Activated effector memory CD4-positive, alpha-beta T cell treated with Interleukin-2 at 50 U/mL for 16 hours (primary cell): ENCODE measurements at places on chromosomes 2 and 18.
A peak's percentile ranks its signal among the peaks of the same experiment; 100 is the strongest.

- DNase-seq: no peak
These were observed 206.6 kb downstream of the HAUS1 start for GRCh38 chr18:46310675-46311345.

DNA sequence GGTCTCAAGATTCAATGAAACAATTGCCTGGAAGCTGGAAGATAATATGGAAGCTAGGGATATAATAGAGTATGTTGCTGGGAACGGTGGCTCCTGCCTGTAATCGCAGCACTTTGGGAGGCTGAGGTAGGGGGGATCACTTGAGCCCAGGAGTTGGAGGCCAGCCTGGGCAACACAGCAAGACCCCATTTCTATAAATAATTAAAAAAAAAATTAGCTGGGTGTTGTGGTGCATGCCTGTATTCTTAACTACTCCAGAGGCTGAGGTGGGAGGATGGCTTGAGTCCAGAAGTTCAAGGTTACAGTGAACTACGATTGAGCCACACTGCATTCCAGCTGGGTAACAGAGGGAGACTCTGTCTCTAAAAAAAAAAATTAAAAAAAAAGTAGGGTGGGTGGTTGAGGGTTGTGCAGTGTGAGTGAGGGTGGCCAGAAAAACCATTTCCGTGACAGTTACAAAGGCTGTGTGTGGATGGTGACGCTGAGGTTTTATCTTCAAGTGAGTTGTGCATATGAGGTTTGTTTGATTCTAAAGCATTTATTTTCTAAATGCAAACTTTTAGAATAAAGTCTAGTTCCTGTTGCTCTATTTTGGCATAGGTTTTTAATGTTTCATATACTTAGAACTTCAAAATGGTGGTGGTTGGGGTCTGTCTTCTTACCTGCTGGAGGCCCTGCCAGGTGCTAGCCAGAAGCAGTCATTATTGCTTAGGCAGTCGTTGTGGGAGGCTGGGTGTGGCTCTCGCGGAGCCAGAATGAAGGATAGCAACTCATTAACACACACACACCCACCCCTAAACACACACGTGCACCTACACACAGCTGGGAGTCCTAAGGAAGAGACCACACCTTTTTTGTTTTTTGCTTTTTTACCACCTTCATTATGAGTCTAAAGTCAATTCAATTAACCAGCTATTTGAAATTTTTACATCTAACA, 4.7 kb upstream of the IL1R2 start:
- DNase-seq: no peak

GRCh38 chr2:213419980-213420379, 135.7 kb downstream of the SPAG16 start:
- no peak for DNase-seq

DNA sequence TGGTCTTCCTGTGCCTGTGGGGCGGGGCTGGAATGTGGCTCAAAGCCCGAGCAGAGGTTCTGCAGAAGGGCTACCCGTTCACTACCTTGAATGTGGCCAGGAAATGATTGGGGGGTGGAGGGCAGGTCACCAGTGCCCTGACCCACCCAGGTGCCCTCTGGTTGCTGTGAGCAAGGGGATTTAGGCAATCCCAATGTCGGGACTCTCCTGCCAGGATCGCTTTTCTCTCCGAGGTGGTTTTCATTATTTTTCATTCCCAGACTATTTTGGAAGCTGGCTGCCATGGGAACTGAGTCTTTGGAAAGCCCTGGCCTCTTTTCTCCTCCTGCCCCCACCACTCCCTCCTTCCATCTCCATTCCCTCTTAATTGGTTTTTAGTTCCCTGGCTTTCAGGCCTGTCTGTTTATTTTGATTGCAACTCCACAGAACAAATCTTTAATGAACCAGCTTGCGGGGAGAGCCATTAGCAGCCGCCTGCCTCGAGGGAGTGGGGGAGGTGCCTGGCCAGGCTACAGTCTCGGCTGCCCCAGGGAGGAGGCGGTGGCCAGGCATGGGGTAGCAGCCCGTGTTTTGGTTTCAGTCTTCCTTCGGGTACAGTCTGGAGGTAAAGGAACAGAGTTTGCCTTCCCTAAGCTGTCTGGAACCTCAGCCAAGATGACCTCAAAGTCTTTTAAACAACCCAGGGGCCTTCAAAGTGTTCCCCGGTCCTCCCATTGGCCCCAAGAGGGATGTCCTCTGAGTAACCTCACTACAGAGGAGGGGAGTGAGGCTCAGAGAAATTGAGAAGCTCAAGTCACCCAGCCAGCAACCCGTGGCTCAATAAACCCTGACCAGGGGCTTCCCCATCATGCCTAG, 114.4 kb upstream of the HAAO start:
- no peak for DNase-seq

DNA sequence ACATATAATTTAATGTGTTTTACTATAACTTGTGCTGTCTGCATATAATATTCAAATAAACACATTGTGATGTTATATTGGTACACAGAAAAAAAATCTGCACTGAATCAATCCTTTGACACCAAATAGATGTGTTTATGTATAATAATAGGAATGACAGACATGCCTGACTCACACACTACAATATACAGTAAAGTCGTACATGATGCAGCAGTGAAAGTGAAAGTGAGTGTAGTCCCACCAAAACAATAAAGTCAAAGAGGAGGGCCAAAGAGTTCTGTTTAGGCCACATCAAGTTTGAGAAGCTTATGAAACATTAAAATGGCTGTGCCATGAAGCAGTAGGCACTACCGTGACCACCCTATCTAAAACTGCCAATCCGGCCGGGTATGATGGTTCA, 8.2 kb upstream of the RBM44 start:
- no peak for DNase-seq

GRCh38 chr2:126657636-126658318, 1.8 kb downstream of the GYPC start:
- DNase-seq: peak; percentile 72

DNA sequence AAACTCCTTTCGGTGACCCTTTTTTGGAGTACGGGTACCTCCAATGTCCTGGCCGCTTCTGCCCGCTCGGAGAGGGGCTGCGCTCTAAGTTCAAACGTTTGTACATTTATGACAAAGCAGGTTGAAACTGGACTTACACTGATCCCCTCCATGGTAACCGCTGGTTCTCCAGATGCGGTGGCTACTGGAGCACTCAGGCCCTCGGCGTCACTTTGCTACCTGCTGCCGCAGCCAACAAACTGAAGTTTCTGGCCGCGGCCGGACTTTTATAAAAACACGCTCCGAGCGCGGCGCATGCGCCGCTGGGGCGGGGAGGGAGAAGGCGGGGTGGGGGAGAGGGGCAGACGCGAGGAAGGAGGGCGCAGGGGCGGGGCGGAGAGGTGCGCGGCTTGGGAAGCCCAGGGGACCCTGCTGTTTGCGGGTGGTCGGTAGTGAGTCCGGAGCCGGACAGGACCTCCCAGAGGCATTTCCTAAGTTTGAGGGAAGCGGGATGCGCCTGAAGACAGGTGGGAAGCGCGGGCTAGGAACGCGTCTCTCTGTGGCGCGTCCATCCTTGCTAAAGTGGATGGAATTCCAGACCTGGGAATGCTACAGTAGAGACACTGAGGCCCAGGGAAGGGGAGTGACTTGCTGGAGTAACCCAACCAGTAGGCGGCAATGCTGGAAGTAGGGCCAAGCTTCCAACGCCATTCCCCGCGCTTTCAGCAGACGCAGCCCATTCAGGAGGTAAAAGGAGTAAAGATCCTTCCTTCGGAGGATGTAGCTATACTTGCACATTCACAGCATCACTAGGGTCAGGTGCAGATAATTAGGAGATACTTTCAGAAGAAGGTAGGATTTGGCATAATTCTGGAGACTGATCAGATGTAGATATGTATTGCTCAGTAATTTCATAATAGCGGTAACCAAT, at the start of gene CXCR4:
TSS of gene CXCR4 (minus strand) at position 241 of the 910 bp plus-strand sequence. CDS start at position 152, 89 bp downstream.
- DNase-seq: peak; percentile 92

DNA sequence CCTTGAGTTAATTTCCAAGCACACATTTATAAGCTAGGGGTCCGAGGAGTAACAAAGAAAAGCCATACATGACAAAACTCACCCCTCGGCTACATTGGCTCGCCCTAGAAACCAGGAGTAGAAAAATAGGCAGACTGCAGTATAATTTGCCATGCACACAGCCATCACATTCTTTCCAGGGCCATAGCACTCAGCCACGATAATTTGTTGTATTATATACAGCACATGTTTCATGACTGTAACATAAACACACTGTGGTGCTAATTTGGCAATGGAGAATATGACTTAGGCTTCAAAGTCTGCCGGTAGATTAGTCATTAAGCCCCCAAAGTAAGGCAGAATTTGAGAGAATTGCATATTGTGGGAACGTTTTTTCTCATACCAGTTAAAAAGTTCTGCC, 254.9 kb downstream of the ZNF521 start:
- no peak for DNase-seq

- no peak for DNase-seq
These were observed 27.0 kb downstream of the EPB41L3 start for GRCh38 chr18:5516841-5517240.

- no peak for DNase-seq
These were observed 573.3 kb downstream of the LRP1B start for GRCh38 chr2:141557329-141558095.

DNA sequence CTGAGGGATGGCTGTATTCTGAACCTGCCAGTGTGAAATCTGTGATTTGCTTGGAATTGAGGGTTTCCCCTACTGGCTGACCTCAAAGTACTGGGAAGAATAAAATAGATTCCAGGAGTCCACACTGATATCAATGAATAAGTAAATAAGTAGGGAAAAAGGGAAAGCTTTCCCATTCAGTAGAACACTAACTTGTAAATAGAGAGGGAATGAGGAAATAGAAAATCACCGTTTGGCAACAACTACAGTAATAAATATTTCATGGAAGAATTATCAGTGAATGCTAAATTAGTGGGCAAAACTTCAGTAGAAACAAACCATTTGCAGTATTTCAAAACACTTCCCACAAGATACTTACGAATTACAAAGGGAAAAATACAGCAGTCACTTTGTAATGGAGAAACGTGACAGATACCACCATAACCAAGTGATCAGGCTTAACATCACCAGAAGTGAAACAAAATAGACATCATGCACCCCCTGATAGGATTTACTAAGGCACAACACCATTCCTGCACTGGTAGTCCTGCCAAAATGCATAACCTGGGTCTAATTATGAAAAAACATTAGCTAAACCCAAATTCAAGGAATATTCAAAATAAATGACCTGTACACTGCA, 88.5 kb downstream of the ICA1L start:
- no peak for DNase-seq

DNA sequence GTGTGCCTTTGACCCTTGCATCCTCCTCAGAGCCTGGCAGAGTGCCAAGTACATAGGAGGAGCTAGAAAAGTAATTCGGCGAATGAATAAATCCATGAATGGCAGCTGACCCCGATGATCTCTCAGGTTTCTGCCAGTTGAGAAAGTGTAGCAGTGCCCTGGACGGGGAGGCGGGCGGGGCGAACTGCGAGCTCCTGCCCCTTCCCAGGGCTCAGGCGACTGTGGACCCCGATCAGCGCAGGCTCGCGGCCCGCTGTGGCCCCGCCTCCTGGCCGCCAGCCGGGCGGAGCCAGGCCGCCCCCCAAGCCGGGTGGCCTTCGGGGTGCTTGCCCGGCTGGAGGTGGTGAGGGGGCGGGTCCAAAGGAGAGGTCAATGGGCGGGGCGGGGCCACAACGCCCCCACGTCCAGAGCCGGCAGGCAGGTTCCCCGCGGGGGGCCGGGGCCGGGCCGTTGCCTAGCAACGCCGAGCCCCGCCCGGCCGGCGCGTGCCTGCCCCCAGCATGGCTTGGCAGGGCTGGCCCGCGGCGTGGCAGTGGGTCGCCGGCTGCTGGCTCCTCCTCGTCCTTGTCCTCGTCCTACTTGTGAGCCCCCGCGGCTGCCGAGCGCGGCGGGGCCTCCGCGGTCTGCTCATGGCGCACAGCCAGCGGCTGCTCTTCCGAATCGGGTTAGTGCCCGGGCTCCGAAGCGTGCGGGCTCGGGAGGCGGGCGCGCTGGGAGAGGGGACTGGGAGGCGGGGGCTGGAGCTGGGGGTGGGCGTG, 30.6 kb upstream of the TMBIM1 start:
- DNase-seq: peak; percentile 17
